ENCODE measurements at places on chromosomes 4 and X.

DNA sequence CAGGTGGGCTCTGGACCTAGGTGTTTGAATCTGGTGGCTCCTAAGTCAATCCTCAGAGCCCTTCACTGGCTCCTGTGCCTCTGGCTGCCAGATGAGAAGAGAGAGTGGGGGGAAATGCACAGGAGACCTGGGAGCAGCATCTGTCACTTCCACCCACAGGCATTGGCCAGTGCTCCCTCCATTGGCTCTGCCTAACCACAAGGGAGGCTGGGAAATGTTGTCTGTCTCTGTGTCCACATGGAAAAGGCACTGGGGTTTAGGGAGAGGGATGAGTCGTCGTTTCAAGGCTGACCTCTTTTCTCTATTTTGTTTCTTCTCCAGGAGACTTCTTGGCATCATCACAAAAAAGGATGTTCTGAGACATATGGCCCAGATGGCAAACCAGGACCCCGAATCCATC, 76.4 kb downstream of the CLCN4 start:
- no peak for DNase-seq

DNA sequence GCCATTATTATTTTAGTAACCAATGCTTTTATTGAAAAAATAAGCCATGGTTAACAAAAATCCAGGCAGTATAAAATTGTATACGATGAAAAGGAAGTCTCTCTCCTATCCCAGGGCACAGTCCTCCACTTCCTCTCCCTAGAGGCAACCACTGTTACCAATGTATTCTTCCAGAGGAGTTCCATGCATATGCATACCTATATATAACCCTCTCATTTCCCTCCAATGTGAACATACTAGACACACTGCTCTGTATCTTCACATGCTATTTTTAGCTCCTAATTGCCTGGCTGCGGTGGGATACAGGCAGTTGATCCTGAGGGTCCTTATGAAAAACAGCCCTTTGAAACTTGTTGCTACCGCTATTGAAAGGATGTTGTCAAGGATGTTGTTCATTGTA, 33.8 kb downstream of the PRPS1 start:
- no peak for DNase-seq

GRCh38 chr4:80948141-80948540, 82.4 kb upstream of the BMP3 start:
- DNase-seq, result no peak

DNA sequence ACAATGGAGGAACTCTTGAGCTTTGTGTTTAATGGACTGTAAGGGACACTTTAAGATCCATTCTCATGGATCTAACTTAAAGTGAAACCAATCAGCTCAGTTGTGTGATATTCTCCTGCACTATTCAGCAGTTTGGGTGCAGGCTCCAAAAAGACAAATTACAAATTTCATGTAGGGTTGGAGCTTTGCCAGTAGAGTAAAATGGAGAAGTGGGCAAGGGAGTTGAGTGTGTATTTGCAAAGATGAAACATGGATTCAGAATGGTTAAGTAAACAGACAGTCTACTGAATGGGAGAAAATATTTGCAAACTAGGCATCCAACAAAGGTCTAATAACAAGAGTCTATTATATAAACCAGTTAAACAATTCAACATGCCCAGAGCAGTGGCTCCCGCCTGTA, 21.2 kb upstream of the MID2 start:
- no peak for DNase-seq

DNA sequence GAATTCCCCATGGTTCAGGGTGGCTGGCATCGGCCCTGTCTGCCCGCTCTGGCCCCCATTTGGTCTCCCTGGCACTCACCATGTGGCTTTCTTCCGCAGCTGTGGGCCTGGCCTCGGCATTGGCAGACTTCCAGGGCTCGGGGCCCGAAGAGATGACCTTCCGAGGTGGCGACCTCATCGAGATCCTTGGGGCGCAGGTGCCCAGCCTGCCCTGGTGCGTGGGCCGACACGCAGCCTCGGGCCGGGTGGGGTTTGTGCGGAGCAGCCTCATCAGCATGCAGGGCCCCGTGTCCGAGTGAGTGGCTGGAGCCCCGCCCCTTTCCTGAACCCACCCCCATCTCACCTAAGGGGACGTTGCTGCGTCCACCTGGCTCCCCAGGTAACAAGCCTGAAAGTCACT, 20.1 kb downstream of the SH3TC1 start:
- DNase-seq, result no peak

- DNase-seq, result no peak
These were observed 224.4 kb upstream of the GPC4 start for GRCh38 chrX:133639726-133640125.

DNA sequence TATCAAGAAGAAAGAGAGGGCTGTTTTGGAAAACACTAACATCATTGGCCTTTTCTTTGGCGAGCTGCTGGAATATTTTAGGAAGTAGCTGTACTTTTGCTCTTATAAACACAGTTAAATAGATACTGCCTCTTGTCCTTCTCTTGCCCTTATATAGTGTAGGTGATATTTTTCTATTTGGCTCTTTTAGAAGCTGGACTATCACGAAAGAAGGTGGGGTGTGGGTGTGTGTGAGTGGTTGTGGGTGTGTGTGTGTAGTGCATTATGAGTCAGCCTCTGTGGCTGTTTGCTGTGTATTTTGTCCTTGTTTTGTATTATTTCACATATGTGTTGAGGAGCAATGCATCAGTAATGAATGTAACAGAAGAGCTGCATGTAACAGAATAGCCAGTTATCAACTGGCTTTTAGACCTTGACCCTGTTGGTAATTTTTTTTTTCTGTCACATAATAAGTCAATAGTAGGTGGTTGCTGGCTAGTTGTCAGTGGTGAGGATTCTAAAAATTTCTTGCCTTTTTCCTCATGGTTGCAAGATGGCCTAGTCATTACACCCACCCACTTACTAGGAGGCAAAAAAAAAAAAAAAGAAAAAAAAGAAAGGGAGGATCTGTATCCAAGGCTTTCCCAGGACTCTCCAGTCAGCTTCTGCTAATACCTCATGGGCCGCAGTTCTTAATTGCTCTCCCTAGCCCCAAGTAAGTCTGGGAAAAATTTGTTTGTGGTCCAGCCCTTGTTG, 23.8 kb downstream of the ARHGAP10 start:
- no peak for DNase-seq

DNA sequence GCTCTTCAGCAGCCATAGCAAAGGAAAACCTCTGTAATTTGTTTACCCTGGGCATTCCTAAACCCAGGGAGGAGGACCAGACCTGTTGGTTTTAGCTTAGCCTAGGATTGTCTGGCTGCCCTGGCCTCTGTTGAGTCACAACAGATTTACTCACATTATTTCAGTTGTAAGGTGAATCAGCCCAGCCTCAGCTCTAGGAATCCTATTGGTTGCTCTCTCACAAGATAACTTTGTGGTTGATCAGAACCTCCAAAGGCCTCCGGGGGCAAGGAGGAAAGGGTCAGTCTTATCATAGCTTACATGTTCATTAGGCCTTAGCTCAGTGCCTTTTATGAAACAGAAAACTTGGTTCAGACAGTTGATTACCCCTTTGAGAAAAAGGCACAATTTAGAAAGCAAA, 41.0 kb downstream of the PDK3 start:
- DNase-seq, result no peak

GRCh38 chr4:123077330-123077729, 154.9 kb upstream of the NUDT6 start:
- DNase-seq, result no peak

DNA sequence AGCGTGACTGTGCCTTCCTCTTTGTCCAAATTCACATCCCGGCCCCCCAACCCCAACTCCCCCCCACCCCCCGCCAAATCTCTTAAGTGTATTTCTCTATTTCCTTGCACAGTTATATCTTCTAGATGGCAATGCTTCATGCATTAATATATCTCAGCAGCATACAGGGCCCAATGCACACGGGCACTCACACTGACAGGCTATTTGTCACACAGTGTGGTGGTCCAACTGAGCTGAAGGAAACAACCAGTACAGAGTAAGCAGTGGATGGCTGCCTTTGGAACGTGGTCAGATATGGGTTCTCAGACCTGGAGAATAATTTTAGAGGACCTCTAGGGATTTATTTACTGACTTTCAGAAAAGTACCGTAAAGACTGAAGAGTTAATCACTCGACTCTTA, 681 bp downstream of the EXOC1 start:
- no peak for DNase-seq

GRCh38 chr4:183755596-183755995, 96.5 kb downstream of the TRAPPC11 start:
- no peak for DNase-seq

DNA sequence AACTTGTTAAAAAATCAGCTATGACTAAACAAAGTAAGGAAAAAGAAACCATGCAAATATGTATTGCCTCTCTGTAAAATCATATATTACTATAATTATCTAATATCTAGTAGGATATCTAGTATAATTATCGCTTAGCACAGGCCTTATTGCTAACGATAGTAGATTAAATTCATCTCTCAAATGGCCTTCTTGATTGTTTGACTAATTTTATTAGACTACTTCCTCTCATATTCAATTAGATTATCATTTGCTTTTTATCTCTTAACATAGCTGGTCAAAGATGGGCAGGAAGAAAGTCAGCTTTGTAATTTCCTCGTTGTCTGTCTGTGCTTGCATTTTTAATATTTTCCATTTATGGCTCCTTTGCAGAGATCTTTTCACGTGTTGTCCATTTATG, 21.9 kb upstream of the HPGDS start:
- no peak for DNase-seq

DNA sequence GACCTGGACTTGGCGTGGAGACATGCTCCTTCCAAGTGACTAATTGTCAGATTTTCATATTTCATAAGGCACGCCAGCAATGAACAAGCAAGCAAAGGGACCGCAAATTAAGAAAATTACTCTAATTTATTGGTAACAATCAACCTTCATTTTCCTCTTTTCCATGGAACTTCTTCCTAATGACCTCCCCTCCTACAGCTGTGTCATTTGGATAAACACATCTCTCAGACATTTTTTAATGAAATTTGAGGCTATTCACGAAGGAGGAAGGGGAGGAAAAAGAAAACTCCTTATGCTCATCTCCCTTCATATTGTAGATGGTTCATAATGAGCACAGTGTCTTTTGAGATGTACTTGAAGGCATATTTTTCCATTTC, 38.6 kb upstream of the TLR3 start:
- DNase-seq, result no peak

DNA sequence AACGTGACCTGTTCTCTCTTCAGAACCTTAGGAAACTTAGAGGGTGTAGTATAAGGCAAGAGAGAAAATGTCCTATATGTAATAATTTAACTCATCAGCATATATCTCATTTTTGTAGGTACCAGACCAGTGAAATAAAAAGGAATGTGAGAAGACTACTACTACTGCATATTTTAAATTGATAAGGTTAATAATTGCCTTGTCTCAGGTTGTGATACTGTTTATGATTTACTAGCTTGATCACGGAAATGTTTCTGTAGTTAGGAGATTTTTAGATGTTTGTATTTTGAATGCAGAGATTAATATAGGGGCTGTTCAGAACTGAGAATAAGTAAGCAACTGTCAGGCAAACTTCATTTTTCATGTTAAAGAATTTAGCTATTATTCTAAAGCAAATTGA, 1563.4 kb downstream of the C4orf33 start:
- DNase-seq, result no peak

- no peak for DNase-seq
These were observed 47.0 kb downstream of the TASL start for GRCh38 chrX:30530606-30531005.

DNA sequence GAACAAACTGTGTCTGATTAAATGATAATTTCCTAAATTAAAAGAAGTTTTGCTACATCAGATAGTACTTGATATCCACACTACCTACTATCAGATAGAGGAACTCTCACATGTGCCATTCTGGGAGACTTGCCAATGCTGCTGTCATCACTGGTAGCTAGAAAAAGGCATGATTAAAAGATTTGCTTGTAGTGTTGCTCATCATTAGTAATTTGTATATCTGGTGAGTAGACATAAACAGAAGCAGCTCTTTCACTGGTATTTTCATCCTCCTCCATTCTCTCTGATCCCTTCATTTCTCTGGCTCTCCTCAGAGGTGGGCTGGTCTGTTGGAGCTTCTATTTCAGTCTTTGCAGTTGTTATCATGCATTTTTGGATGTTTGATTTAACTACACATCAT, 56.0 kb downstream of the SPRY1 start:
- no peak for DNase-seq

DNA sequence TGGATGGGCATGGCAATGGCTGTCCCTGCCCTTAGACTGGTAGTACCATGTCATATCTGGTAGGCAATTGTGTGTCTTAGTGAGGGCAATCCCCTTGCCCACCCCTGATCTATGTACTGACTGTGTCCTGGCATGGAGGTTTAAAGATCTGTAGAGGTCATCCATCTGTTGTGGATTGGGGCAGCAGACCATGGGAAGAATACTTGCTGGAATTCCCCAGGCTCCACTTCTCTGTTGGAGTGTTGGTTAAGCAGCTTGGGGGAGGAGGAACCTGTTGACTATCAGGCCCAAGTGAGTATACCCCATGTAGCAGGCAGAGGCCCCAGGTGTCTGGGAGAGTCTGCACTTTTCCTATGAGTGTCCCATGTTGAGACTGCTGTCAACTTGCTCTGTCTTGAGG, 246.7 kb upstream of the DIPK2B start:
- DNase-seq, result no peak

DNA sequence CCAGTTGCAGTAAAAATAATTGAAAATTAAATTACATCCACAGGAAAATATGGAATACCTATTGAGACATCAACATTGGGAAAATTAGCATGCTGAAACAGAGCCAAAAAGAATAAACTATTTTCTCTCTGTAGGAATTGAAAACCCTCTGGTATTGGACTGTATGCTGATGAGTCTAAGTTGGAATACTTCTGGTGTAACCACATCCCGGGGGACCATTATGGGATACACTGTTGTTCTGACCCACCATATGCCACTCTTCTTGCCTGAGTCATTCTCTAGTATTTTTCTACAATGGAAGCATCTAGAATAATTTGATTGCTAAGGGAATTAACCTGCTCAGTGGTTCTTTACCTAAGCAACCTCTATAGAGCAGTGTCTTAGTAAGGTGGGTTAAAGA, 640.7 kb upstream of the AGA start:
- no peak for DNase-seq

DNA sequence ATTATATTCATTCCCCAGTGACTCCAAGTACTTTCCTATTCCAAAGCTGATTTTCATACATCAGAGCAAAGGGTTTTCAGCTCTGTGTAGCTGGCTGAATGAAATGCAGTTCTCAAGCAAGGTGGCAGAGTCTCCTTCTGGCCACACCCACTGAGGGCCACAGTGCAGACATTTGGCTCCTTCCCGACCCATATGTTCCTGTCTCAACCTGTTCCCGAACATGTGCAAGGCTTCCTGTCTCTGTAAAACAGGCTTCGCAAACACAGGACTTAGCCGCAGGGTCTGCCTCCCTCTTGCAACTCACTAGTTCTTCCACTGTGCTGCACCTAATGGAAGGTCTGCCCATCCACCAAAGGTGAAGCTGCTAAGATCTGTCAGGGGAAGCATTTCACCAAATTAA, 249.2 kb downstream of the MID1IP1 start:
- DNase-seq, result no peak

GRCh38 chrX:129650821-129651510, 3.8 kb downstream of the APLN start:
- DNase-seq, result no peak

- no peak for DNase-seq
These were observed 151.0 kb downstream of the PALLD start for GRCh38 chr4:168647646-168648375.

GRCh38 chr4:154731756-154732155, 12.0 kb upstream of the LRAT start:
- no peak for DNase-seq
